ENCODE measurements at places on chromosomes 11 and 22.
A peak's percentile ranks its signal among the peaks of the same experiment; 100 is the strongest.

DNA sequence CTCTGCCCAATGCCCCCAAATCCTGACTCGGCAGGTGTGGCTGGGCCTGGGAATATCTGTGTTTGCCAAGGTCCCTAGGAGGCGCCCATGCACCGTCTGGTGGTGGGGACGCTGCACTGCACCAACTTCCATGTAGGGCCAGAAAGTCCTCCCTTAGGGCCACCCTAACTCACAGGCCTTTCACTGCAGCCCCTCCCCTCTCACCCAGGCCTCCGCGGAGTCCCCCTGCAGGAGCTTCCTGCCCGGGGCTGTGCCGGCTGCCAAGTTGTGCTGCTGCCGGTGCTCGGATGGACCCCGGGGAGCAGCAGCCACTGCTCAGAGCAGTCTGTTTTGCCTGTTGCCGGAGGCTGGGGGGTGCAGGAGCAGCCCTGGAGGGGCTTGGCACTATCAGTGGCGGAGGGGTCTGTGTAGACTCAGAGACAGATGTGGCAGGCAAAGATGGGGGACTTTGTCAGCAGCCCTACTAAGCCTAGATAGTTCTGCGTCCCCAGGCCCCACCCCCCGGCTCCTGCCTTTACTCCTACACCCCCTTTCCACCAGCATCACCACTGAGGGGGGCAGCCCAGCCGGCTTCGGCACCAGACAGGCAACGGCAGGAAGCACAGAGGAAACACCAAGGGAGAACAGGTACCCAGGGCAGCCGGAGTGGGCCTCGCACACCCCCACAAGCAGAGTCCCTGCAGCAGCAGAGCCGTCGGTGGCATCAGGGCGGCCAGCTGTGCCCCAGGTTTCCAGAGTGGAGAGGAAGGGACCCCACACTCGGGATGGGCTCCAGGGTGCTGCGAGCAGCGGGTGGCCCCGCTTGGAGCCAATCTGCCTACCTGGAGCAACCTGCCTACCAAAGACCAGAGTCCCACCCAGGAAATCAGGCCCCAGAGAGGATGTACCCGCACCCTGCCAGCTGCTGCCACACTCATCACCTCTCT is 124.3 kb downstream of the TRIM29 start:
- peak; percentile 1 for DNase-seq

- DNase-seq, result no peak
Measured at GRCh38 chr11:12410006-12410728, 32.8 kb downstream of the PARVA start.

- DNase-seq, result no peak
Measured at GRCh38 chr22:42747701-42748513, 27.2 kb upstream of the A4GALT start.

- no peak for DNase-seq
Measured at GRCh38 chr22:29329581-29329980, 14.1 kb upstream of the RASL10A start.

- no peak for DNase-seq
Measured at GRCh38 chr11:61126256-61126655, 24.0 kb downstream of the CD5 start.

All from keratinocyte (primary cell).